ENCODE measurements at places on chromosomes 4 and X.

GRCh38 chrX:2677764-2678163 lies 13.3 kb upstream of the CD99 start:
- no peak for DNase-seq

DNA sequence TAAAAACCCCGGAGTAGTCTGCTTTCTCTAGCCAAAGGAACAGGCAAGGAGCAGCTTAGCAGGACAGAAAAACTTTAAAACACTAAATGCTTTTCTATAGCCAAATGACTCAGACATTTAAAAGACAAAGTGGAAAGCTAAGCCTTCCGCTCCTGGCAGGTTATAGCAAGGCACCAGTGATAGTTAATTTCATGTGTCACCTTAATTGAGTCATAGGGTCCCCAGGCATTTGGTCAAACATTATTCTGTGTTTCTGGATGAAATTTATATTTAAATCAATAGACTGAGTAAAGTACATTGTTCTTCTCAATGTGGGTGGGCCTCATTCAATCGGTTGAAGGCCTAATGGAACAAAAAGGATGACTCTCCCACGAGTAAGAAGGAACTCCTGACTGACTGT lies 885.7 kb upstream of the ADGRL3 start:
- DNase-seq, result no peak

DNA sequence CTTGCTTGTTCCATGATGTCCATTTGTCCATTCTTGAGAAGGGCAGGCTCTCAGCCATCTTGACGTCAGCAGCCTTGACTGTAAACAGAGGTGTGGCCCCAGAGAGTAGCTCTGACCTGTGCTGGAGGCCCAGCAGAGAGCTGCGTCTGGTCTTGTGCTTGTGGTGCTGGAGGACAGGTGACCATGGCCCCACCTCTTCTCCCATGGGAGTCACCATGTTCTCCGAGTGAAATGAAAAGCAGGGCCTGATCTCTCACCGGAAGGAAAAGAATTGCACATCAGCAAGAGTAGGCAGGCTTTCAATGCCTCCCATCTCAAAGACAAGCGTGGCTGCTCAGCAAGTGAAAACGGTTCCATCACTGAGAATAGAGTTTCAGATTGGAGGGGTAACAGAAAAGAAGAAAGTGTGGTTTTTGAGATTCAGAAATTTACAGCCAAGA lies 11.5 kb downstream of the PARM1 start:
- no peak for DNase-seq

- DNase-seq, result peak; percentile 2
Observed at GRCh38 chrX:154401045-154401799, 3.0 kb downstream of the RPL10 start.

DNA sequence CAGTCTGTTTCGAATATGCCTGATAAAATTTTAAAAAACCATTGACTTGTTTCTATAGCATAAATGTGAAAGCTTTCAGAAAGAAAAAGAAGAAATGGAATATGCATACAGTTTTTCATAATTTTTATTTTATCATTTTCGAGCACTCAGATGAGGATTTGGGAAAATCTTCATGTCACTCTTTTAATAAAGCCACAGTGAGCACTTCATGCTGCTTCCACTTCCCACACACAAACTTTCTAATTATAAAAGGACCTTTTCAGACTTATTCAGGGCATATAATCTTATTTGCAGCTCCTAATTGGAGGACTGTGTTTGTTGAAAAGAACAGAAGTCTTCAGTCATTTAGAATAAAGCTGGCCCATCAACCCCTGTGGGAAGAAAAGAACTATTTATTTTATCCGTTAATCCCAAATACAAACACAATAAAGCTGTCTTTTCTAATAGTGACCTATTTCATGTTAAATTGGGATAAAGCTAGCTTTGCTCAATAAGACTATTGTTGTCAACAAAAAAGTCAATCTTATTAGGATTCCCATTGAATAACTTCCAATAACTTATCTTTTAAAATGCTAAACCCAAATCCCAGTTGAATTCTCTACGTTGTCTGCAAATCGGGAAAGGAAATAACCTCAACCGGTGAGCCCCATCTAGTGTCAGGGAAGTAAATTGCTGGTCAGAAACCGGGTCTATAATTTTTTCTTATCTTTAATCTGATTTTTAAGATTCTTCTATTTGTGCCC lies 211.5 kb downstream of the PDGFRA start:
- peak; percentile 30 for DNase-seq

DNA sequence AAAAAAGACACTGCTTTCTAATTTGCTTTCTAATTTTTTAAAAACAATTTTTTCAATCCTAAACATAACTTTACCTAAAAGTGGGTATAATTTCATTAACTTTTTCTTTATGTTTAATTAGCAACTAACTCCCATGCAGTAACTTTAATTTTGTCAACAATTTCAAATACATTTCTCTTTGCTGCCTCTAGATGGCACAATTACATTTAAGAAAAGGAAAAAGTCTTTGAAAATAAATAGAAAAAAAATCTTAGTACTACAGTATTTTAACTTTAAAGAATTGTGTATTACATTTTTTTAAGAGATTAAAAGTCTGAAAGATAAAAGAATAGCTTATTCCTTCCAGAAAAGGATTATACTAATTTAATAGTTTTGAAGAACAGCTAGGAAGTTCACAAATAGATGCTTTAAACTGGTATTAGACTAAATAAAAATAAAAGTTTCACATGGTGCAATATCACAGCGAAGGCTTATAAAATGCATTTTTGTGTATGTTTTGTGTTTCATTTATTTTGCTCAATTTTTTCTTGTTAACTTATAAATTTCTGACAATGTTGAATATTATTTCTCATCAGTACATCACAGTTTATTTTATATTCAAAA lies 105.1 kb downstream of the ADGRA3 start:
- no peak for DNase-seq

GRCh38 chr4:15702941-15703403 lies at the start of gene BST1:
BST1 (plus strand) TSS chr4:15703065; CDS start chr4:15703145, 80 bp downstream.
- DNase-seq, result peak; percentile 96

GRCh38 chrX:43969504-43970501 lies 3.4 kb downstream of the NDP start:
- DNase-seq, result no peak

- no peak for DNase-seq
Observed at GRCh38 chr4:152805818-152806217, 26.1 kb downstream of the ARFIP1 start.

GRCh38 chr4:5416637-5417036 lies 291.7 kb downstream of the EVC2 start:
- DNase-seq, result no peak

- DNase-seq, result no peak
Observed at GRCh38 chr4:150585611-150586010, 3.7 kb downstream of the MAB21L2 start.

GRCh38 chrX:69145714-69146113 lies 19.5 kb downstream of the PJA1 start:
- DNase-seq, result no peak

DNA sequence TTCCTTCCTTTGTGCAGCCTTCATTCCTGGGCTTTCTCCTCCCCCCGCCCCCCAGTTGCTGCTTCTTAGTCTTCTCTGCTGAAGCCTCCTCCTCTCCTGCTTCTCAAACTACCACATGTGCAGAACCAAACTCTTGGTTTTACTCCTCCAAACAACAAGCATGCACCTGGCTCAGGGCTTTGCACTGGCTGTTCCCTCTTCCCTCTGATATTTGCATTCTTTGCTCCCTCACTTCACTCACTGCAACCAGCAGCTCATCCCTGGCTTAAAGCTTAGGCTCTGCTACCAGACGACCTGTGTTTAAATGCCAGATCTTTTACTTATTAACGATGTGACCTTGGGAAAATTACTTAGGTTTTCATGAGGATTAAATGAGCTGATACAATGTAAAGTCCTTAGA lies 51.4 kb downstream of the MED28 start:
- DNase-seq, result no peak
